ENCODE measurements at places on chromosomes 12 and 14.

DNA sequence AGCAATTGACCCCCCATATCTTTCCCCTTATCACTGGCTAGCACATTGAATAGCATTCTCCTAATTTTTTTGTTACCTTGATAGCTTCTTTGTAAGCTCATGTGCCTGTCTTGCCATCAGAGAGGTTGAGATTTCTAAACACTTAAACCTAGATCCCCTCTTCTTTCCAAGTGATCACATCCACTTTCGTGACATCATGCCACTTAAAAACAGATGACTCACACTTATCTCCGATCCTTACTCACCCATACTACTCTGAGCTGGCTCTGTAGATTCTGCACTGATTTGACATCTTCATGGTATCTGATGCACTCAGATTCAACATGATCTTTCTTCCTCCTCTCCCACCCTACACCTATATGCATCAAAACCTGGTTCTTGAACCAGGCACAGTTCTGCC lies 10.5 kb downstream of the GPR137C start:
- DNase-seq, result no peak

DNA sequence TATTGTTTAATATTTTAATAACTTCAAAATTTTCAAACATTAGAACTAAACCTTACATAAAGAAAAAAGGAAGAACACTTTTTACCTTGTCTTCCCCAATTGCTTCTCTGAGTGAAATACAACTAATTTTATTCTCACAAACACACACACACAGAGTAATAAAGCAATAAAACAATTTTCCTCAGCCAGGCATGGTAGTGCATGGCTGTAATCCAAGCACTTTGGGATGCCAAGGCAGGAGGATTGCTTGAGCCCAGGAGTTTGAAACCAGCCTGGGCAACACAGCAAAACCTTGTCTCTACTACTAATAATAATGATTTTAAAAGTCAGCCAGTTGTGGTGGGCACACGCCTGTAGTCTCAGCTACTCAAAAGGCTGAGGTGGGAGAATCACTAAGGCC lies 13.1 kb downstream of the PPP1R12A start:
- no peak for DNase-seq

DNA sequence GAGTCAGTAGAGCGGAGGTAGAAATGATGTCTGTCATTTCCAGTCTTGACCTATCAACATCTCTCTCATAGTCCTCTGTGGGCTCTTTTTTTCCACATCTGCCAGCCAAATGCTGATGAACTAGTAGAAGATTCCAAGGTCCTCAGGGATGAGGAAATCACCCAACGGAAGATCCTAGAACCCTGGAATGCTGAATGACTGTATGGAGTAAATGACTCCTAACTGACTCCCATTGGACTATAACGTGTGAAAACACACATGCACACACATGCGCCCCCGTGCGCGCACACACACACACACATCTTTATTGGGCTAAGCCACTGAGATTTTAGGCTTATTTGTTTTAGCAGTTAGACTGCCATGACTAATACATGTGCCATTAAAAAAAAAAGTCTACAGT lies 159.2 kb downstream of the MYRFL start:
- no peak for DNase-seq

DNA sequence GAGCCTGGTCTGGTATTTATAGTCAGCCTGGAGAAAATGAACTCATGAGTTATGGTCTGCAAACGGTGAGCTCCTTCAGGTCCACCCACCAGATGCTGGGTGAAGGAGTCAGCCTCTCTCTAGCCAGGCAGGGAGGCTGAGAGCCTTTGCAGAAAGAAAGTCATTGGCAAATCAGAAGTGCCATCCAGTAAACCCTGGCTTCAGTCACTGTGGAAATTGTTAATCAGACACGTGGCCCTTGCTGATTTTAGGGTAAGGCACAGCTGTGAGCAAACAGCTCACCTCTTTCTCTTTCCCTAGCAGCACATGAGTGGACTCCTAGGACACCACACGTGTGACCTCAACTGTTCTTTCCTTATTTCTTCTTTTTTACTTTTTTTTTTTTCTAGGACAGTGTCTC lies 44.9 kb downstream of the CHST11 start:
- DNase-seq, result no peak

DNA sequence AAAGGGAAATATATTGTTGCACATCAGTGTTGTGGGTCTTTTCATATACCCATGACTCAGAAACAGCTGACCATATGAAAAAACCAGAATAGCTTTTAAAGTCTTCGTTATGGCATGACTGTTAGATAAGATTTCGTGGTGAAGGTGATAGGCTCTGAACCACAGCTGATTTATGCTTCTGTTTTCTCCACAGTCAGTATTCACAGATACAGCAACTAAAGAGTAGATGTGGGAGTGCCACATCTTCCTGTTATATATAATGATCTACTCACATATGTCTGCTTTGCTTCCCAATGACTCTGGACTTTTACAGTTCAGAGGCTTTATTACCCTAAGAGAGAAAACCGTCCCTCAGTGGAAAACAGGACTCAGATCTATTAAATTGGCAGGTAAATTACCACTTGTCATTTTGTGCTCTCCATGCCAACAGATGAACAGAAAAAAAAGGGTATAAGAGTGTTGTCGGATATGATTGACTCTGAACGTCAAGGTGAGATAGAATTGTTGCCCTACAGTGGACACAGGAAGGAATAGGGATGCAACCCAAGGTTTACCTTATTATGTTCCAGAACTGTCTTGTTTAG lies 1037.1 kb downstream of the GALC start:
- DNase-seq, result no peak

DNA sequence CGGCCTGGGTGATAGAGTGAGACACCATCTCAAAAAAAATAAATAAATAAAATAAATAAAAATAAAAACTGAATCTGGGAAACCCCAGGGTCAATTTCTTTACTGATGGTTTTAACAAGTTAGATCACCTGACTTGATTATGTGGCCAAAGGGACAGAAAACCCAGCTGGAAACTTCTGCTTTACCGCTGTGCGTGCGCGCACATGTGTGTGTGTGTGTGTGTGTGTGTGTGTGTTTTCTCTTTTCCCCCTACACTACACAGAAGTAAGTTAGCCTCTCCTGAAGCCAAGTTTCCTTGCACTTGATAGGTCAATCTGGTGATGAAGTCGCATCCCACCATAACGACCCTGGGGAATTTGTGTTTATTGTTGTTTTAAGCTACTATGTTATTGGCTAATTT lies 105.3 kb upstream of the AMN1 start:
- DNase-seq, result no peak

- DNase-seq, result no peak
Observed at GRCh38 chr14:103483600-103483999, 39.0 kb downstream of the CKB start.

GRCh38 chr14:91298576-91298975 lies 54.1 kb upstream of the GPR68 start:
- no peak for DNase-seq

GRCh38 chr14:100386121-100386520 lies 63.0 kb downstream of the SLC25A47 start:
- no peak for DNase-seq

DNA sequence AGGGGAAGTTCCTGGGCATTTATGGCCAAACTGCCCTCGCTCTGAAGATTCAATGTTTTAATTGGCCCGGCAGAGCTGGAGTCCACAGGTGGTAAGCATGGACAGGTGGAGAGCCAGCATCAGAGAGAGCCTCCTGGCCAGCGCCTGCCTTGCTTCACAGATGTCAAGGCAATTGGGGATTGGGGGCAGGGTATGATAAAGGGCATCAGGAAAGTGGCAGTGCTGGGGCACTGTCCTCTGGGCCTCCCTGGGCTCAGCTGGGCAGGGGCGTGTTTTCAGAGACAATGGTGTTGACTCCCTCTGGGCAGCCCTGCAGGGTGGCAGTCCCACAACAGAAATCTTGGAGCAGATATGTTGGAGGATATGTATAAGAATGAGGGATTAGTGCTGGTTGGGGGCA lies 237.3 kb downstream of the CACNA1C start:
- no peak for DNase-seq

GRCh38 chr12:53998110-53998899 lies 1.7 kb upstream of the HOXC9 start:
- DNase-seq, result no peak

DNA sequence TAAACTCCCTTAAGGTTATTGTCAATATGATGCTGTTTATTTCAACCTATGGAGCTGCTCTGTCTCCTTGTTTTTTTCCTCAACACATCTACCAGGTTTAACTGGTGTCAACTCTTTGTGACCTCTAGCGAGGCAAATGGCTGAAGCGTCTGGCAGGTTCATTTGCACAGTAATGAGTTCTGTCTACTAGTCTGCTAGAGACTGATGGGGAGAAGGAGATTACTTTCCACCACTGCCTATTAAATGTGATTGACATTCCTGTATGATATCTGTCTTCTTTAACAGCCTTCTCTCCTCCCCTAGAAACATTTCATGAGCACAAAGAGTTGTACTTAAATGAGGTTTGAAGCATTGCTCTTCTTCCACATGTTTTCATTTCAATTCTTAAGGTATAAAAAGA lies 253.7 kb downstream of the SLC6A15 start:
- no peak for DNase-seq

DNA sequence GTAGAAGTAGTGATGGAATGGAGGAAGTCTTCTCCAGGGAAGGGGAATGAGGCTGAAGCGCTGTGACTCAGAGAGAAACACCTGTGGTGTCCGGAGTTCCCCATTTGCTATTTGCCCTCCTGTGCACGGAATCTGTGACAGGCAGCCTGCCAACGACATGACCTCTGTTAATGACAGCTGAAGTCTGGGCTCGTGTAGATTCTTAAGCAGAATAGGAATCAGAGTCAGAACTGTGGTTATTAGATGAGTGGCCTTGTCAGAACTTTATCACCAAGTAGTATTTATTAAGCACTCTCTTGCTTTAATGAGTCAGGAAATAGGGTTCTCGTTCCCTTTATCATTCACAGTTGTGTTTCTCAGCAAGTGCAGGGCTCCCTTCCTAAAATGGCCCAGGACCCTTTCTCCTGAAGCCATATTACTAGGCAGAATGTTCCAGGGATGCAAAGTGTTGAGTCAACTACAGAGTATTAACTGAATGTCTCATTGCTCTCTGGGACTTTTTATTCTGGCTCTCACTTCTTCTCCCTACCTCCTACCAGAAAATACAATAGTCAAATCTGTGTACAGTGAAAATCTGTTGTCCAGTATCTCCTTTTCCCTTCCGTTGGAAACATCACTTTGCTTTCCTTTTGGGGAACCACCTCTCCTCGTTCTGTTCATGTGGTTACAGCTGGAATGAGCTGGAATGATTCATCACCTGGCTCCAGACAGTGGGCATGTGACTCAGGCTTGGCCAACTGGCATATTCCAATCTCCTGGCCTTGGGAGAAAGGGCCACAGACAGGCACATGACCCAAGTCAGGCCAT lies 77.8 kb upstream of the MAX start:
- no peak for DNase-seq

DNA sequence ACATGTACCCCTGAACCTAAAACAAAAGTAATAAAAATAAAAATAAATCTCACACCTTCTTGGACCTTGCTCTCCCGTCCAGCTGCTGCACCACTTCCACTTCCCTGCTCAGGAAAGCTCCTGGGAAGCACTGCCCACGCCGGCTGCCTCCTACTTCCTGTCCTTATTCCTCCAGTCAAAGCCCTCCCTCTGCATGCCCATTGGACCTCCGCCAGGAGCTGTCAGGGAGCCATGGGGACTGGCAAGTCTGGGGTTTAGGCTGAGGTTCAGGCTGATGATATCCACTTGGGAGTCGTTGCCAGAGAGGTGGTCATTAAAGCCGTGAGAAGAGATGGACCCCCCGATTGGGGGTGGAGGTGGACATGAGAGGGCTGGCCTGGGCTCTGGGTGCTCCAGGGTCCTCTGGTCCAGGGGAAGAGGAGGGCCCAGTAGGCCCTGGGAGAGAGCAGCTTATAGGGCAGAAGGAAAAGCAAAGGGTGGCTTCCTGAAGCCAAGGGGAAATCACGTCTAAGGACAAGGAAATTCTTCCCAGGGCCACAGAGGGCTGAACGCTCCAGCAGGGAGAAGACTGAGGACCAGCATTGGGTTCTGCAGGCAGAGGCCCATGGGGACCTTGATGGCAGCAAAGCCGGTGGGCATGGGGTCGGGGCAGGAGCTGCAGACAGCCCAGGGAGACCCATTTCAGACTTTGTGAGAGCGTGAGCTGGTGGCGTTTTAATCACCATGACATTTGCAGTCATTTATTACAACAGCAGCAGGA lies 78.7 kb downstream of the FZD10 start:
- DNase-seq, result no peak

DNA sequence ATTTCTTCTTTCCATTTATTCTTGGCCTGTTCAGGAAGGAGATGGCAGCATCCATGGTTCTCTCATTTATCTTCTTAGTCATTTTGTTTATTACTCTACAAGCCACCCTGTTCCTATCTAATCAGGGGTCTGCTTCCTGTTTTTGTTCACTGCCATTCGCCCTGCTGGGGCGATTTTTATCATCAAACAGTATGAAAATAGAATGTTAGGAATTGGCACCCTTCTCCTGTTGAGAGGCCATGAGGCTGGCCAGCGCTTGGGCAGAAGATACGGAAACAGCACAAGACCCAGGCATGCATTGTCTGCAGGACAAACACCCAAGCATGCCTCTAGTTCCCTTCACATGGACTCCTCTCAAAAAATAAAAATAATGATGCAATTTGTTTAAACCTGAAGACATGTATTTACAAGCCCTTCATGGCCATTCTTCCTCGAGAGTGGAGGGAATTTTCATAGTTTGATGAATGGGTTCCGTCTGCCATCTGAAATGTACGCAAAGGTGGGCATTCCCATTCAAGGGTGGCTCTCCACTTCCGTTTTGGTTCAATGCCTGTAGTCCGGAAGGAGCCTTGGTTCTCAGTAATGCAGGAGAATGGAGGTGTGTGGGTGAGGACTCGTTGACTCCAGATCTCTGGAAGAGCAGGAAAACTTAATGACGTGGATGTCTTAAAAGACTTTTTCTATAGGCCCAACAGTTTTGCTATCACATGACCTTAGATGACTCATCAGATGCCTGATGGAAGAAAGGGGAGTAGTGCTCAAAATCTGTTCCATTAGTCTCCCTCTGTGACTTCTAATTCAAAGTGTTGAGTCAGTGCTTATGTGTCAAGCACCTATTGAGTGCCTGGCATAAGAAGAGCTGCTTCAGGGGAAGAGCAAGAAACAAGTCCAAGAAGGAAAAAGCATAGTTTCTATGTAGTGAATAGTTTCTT lies 252.4 kb upstream of the TBX3 start:
- no peak for DNase-seq

DNA sequence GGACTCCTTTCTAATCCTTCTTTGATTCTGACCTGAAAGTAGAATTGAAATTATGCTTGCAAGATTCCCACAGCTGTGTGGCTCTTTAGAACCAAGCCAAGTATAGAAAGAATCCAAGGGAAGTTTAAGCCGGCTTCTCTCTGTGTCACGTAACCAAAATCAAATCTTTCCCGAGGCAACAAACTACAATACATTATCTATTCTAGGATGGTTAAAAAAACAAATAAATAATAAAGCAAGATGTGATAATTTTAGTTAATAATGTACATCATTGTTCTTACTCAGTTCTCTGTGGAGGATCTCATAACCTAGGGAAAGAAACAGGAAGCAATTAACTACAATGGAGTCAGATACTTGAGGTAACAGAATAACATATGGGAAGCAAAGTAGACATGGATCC lies 78.1 kb upstream of the ST8SIA1 start:
- DNase-seq, result no peak

All from frontal cortex (tissue), 4 donors.